T-helper 9 cell (primary cell): ENCODE measurements at places on chromosomes 13 and 19.

DNA sequence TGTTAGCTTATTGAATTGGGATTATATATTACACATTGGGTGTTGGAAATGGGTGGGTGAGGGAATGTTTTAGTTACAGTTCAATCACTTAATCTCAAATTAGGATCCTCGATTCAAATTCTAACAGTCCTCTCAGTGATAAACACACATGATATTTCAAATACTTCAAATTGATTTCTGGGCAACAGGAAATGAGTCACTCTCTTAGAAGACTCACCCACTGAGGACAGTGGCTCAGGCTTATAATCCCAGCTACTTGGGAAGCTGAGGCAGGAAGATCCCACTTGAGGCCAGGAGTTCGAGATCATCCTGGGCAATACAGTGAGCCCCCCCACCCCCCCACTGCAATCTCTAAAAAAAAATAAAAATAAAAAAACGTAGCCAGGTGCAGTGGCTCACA lies 435.3 kb downstream of the KLF12 start:
- DNase-seq = no peak

DNA sequence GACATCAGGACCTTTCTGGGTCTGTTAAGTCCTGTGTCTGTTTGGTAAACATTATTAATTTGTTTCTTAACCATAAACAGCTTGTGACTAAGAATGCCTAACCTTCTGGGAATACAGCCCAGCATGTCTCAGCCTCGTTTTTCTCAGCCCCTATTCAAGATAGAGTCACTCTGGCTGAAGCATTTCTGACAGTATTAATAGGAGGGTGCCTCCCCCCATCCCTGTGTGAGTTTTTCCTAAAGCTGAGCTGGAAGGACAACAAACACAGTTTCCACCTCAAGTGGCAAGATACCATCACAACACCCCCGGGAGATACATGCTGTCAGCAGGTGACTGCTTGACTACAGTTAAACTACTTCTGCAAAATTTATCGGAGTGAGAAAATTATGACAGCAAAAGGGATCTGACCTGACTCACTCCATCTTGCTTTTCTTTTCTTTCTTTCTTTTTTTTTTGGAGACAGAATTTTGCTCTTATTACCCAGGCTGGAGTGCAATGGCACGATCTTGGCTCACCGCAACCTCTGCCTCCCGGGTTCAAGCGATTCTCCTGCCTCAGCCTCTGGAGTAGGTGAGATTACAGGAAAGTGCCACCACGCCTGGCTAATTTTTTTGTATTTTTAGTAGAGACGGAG lies 59.3 kb upstream of the ABCC4 start:
- DNase-seq = no peak

GRCh38 chr13:42388326-42388725 lies 116.4 kb downstream of the AKAP11 start:
- no peak for DNase-seq

DNA sequence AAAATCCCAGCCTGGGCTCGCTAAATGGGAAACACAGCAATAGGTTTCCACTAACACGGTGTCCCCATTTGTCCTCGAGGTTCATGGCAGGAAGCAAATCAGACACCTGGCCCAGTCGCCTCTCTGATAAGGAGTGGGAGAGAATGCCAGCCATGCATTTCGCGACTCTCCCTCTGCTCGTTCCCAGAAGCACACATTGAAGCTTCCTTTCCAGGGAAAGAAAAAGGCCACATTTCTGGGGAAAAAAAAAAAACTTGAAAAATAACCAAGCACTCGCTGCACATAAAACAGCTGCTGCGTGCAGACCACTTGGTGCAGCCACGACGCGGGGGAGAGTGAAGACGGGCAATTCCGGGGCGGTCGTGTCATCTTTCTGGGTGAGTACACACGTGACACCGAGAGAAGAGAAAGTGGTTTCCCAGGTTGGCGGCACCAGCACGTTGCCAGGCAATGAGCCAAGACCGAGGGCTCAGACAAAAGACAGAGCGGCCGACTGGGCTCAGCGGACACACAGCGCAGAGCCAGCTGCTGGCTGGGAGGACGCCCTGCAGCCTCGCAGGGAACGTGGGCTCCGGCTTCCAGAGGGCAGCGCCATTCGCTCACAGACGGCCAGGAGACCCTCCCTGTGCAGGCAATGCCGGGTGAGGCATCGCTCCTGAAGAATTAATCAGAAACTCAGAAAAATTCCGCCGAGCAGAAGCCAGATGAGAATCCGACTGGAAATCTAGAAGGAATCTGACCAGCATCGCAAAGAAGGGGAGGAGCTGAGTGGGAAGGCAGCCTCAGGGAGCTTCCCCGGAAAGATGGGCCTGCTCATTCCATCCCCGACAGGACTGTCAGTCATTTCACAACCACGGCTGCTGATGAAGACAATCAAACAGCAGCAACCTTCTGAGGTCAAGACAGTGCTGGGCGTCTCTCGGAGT lies 83.2 kb upstream of the IRS2 start:
- DNase-seq = no peak

DNA sequence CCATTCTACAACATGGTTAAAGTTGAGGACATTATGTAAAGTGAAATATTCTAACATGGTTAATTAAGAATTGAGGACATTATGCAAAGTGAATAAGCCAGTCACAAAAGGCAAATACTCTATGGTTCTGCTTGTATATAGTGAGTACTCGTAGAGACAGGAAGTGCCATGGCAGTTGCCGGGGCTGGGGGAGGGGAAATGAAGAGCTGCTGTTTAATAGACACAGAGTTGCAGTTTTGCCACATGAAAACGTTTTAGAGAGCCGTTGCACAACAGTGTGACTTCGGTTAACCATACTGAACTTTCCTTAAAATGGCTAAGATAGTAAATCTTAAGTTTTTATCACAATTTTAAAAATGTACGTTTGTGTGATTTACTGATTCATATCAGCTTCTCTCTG lies 176.9 kb downstream of the SHISA2 start:
- peak; percentile 42 for DNase-seq

DNA sequence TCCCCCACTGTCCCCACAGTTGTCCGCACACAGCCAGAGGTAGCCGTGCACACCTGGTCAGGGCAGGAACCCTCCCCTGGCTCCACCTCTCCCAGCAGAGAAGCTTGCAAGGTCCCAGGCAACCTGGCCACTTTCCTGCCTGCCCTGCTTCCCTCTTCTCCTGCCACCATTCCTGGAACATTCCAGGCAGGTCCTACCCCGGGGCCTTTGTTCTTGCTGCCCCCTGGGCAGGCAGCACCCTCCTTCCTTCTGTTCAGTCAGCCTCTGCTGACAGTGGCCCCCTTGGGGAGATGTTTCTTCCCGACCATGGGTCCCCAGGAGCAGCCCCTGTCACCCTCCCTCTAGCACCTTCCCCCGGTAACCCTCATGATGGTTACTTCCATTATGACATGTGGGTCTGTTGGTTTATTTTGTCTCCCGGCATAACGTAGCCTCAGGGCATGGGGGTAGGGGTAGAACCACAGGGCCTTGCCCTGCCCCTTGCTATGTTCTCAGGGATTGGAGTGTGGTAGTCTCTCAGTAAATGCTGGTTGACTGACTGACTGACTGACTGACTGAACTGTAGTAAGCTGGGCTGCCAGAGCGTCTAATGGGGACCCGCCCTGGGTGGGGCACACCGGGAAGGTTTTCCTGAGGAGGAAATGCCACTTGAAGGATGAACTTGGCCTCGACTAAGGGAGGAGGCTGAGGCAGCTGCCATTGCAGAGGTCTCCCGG lies 10.8 kb downstream of the PAK4 start:
- no peak for DNase-seq

- DNase-seq = no peak
Observed at GRCh38 chr13:40818926-40819325, 29.5 kb downstream of the SLC25A15 start.
